Caco-2 (cell line): ENCODE measurements at places on chromosomes 4 and X. TPM values are rescaled to one million over a fixed set of nuclear protein-coding genes. Genes with fewer than 3 reads are reported as not detected.

NPY1R gene
- 1.5 and 3.3 TPM in 2 replicates for total RNA-seq

DNA sequence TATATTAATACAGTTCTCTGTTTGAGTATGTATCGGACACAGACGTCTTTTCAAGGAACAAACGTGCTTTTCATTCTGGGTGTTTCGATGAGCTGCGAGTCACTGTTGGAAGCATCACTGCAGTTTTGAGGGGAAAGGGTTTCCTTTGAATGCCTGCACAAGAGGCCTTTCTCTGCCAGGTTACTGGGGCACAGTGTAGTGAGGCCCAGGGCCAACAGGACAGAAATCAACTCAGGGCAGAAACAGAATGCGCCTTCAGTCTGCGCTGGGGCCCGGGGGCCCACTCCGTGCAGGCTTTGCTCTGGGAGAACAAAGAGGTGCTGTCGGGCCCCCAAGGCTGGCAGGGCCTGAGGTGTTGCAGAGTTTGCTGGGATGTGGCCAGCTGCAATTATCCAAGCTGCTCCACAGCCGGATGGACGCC lies 2.3 kb upstream of the PPP2R3B start:
- H3K27me3 ChIP-seq = no peaks in the 10 kb centered on the region
- DNase-seq = no peak
- no peak overlapping the region for H3K4me3 ChIP-seq
- no peak overlapping the region for H3K27ac ChIP-seq
- no peaks in the 10 kb centered on the region for H3K36me3 ChIP-seq

- H3K4me1 ChIP-seq = no peaks in the 10 kb centered on the region
- no peaks in the 10 kb centered on the region for H3K27me3 ChIP-seq
- H3K36me3 ChIP-seq = no peaks in the 10 kb centered on the region
Observed at GRCh38 chrX:23633834-23634580, 33.3 kb upstream of the PRDX4 start.

DNA sequence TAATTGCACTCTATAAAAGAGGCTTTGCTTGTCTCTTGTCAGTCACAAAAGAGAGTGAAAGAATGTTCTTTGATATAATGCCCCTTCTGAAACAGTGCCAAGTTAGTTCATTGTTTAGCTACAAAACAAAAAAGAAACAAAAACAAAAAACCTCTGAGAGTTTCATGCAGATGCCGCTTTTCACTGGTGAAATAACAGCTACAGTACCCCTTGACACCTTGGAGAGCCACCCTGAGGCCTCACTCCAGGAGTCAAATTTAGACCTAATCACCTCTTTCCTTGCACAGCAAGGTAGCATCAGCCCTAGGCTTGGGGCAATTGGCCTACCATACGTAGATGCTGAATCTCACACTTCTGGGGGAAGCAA lies 185.2 kb downstream of the UNC5C start:
- H3K27me3 ChIP-seq = no peaks in the 10 kb centered on the region
- no peak overlapping the region for H3K4me3 ChIP-seq
- peaks cover 31% of the 10 kb centered on the region for H3K4me1 ChIP-seq
- H3K36me3 ChIP-seq = no peaks in the 10 kb centered on the region

- no peak overlapping the region for H3K4me3 ChIP-seq
- no peak for DNase-seq
- no peak overlapping the region for H3K27ac ChIP-seq
- H3K27me3 ChIP-seq = no peaks in the 10 kb centered on the region
- H3K4me1 ChIP-seq = peaks cover 12% of the 10 kb centered on the region; the same call in 1 of the 2 replicates
Observed at GRCh38 chr4:149830823-149831222, 15.2 kb upstream of the IQCM start.

PABPC1L2A gene
- not detected in 2 replicates for total RNA-seq

MAP3K15 gene
- total RNA-seq = 1.3 and 1.5 TPM in 2 replicates

GRCh38 chrX:104697294-104697693 lies 131.3 kb downstream of the IL1RAPL2 start:
- no peak overlapping the region for H3K27ac ChIP-seq
- DNase-seq = no peak
- H3K27me3 ChIP-seq = no peaks in the 10 kb centered on the region
- no peak overlapping the region for H3K4me3 ChIP-seq

DNA sequence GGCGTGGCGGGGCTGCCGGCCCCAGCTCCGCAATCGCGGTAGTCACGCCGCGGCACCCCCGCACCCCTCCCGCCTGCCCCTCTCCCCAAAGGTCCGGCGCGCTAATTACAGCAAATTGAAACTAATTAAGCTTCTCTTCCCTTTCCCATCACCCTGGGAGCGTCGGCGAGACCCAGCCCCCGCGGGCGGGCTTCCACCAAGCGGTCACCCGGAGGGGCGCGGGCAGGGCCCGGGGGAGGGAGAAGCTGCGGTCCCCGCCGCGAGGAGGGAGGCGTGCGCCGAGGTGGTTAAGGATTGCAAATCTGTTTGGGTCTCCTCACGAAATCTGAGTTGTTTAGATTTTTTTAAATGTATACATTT lies 13.1 kb downstream of the ARX start:
- H3K4me3 ChIP-seq = no peak overlapping the region
- H3K36me3 ChIP-seq = no peaks in the 10 kb centered on the region
- no peak overlapping the region for H3K27ac ChIP-seq
- no peak for DNase-seq
- no peaks in the 10 kb centered on the region for H3K4me1 ChIP-seq

- H3K27ac ChIP-seq = no peak overlapping the region
- H3K36me3 ChIP-seq = no peaks in the 10 kb centered on the region
- H3K4me1 ChIP-seq = no peaks in the 10 kb centered on the region
- DNase-seq = no peak
- no peaks in the 10 kb centered on the region for H3K27me3 ChIP-seq
Observed at GRCh38 chr4:70674731-70675130, 8.4 kb upstream of the JCHAIN start.

ERAS gene
- not detected in 2 replicates for total RNA-seq

- no peak for DNase-seq
- no peaks in the 10 kb centered on the region for H3K36me3 ChIP-seq
- H3K4me1 ChIP-seq = no peaks in the 10 kb centered on the region
- H3K27ac ChIP-seq = no peak overlapping the region
- H3K4me3 ChIP-seq = no peak overlapping the region
Observed at GRCh38 chrX:68685685-68686084, 38.2 kb downstream of the STARD8 start.

GRCh38 chrX:150868625-150869024 lies 29.8 kb downstream of the CD99L2 start:
- no peaks in the 10 kb centered on the region for H3K4me1 ChIP-seq
- no peak overlapping the region for H3K4me3 ChIP-seq
- no peaks in the 10 kb centered on the region for H3K36me3 ChIP-seq
- no peak overlapping the region for H3K27ac ChIP-seq

CD40LG gene
- total RNA-seq = not detected in 2 replicates
